NCI-H2107 (cell line): ENCODE measurements at places on chromosomes 11 and 22.

GRCh38 chr11:117915672-117916235 is 13.4 kb downstream of the TMPRSS13 start:
- DNase-seq, result no peak

- DNase-seq, result no peak
Measured at GRCh38 chr11:46519351-46519750, 74.5 kb downstream of the AMBRA1 start.

- no peak for DNase-seq
Measured at GRCh38 chr11:108926171-108926840, 261.4 kb downstream of the DDX10 start.

- no peak for DNase-seq
Measured at GRCh38 chr11:118996926-118997626, 862 bp upstream of the CENATAC start.

DNA sequence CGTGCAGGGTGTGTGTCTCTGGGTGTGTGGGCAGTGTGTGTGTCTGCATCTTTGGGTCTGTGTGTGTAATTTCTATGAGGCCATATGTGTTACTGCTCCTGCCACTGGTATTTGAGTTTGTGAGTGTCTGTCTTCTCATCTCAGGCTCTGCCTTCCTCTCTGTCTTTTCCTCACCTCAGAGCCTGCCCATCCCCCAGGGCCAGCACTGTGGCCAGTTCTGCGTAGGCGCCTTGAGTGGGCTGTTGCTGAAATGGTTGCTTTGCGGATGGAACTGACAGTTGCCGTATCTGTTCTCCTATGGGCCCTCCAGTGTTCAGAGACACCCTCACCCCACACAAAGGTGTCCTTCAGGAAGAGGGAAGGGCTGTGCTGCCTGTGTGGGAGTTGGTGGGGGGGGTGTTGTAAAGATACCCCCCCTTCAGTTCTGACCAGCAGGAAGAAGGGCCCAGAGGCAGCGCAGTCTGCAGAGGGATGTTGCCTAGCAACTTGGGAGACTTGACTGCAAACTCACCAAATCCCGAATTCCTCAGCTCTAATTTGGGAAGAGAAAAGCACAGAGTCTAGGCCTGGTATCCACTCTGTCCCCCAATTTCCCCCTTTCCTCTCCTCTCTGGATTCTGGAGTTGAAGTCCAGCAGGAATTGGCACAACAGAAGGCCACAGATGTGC is 2.0 kb upstream of the NRGN start:
- no peak for DNase-seq

- no peak for DNase-seq
Measured at GRCh38 chr11:104705490-104706190, 192.6 kb downstream of the CASP12 start.

DNA sequence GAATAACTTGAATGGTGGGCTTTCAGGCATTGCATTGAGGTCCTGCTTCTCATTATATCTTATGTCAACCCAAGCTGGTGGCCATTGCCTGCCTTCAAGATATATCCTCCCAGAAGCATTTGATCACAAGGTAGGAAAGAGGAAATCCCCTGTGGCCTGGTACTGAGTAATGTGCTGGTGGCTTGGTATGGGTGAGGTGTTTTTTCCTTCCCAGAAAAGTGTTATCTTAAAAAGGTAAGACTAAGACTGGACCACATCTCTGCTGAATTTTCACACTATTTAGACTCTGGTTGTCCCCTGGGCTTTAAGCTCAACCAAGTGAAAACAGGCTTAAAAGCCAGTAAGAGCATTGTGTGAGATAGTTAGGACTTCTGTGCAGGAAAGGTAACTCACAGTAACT is 3.7 kb downstream of the INSC start:
- no peak for DNase-seq

DNA sequence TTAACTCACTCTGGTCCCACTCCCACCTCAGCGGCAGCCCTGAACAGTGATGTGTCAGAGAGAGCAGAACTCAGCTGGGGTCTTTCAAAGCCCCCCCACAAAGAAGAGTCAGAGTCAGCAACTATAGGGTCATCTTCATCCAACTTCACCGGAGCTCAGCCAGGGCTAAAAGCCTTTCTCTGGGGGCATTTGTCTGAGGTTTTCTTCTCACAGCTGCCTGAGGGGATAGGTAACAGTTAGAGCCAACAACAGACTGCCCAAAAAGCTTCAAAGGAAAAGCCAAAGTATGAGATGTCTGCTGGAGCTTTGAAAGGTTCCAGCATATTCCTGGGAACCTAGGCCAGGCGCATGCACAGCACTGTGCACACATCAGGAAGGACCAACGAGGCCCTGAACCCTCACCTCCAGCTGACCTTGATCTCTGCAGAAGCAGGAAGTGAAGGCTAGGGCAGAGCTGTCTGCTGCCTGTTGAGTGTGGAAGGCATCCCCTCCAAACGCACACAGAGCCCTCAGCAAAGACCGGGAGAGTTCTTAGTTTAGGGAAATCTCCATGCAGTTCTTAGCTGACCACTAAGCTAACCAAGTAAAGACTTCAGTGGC is 28.1 kb upstream of the COMT start:
- DNase-seq, result no peak

DNA sequence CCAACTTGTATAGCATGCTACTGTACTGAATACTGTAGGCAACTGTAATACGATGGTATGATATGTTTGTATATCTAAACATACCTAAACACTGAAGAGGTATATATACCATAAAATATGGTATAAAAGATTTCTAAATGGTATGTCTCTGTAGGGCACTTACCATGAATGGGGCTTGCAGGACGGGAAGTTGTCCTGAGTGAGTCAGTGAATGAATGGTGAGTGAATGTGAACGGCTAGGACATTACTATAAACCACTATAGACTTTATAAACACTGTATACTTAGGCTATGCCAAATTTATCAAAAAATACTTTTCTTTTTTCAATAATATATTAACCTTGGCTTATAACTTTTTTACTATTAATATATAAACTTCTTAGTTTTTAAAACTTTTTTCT is 66.8 kb downstream of the ZC3H12C start:
- no peak for DNase-seq

GRCh38 chr11:120613264-120614226 is 102.0 kb downstream of the GRIK4 start:
- DNase-seq, result no peak

- DNase-seq, result no peak
Measured at GRCh38 chr11:2083411-2083810, 55.8 kb downstream of the IGF2 start.

- DNase-seq, result no peak
Measured at GRCh38 chr11:61815790-61816735, 740 bp downstream of the FADS1 start.

DNA sequence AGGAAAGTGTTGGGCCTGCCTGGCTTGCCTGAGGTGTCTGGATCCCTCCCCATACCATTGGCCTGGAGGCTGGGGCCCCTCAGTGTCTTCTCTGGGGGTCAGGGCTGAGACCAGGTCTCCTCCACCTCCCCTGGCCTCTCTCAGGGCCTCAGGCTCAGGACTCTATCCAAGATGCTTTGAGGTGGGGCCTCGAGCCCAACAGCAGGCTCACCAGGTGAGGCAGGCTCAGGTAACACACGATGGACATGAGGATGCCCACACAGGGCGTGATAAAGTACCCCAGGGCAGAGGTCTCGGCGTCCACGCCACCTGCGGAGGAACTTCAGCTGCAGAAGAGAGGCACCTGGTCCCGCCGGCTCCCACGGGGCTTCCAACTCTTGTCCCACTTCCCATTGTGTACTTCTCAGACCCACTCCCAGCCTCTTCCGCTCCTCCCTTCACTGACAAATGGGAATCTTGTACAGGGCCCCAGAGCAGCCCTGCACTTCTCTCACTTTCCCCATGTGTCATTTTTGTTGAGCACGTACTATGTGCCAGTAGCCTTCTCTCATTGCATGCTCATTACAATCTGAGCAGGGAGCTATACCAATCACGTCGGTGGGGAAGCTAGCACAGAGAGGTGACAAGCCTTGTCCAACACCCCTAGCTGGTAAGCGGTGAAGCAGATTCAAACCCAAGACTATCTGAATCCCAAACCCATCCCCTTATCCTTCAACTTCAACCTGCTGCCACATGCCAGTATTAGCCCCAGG is 3.8 kb downstream of the SLC29A2 start:
- DNase-seq, result no peak

- no peak for DNase-seq
Measured at GRCh38 chr22:31585161-31585859, 76.7 kb downstream of the PISD start.
